Effector memory CD4-positive, alpha-beta T cell (primary cell): ENCODE measurements at places on chromosomes 3 and 15.

GRCh38 chr15:89531796-89532537 lies 35.6 kb upstream of the RHCG start:
- H3K4me1 ChIP-seq = no peaks in the 10 kb centered on the region
- H3K36me3 ChIP-seq = no peaks in the 10 kb centered on the region
- no peak for DNase-seq
- no peaks in the 10 kb centered on the region for H3K27me3 ChIP-seq
- no peak overlapping the region for H3K4me3 ChIP-seq
- no peak overlapping the region for H3K27ac ChIP-seq

- H3K4me1 ChIP-seq = peaks cover 45% of the 10 kb centered on the region
- peak overlapping the region; percentile 95 for H3K27ac ChIP-seq
- no peaks in the 10 kb centered on the region for H3K27me3 ChIP-seq
- peak overlapping the region; percentile 77 for H3K4me3 ChIP-seq
Measured at GRCh38 chr3:50338965-50339364, 1.7 kb downstream of the RASSF1 start.

GRCh38 chr15:99369196-99369595 lies 117.9 kb downstream of the LRRC28 start:
- H3K36me3 ChIP-seq = peaks cover 4% of the 10 kb centered on the region
- H3K4me3 ChIP-seq = no peak overlapping the region
- DNase-seq = no peak
- H3K27me3 ChIP-seq = no peaks in the 10 kb centered on the region
- H3K4me1 ChIP-seq = peaks cover 2% of the 10 kb centered on the region

DNA sequence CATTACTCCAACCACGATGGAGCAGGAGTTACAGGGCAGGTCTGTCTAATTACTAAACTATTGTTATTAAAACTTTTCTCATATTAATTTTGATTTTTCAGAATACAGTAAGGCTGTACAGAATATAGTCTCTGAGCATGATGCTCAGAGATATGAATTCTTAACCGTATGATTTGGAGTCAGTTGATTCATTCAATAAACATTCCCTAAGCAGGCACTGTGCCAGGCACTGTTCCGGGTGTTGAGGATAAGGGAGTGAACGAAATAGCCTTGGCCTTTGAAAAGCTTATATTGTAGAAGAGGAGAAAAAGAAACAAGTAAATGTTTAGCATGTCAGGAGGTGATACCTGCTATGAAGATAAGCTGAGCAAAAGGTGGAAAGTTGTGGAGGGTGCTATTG lies 187.3 kb downstream of the KCNAB1 start:
- no peaks in the 10 kb centered on the region for H3K4me1 ChIP-seq
- no peaks in the 10 kb centered on the region for H3K36me3 ChIP-seq
- H3K27ac ChIP-seq = no peak overlapping the region
- H3K27me3 ChIP-seq = no peaks in the 10 kb centered on the region
